ENCODE measurements at places on chromosomes 4 and X. TPM values are rescaled to one million over a fixed set of nuclear protein-coding genes. Genes with fewer than 3 reads are reported as not detected.

Gene RTL9
- 0.08 TPM for total RNA-seq

Gene GAGE12H
- total RNA-seq: not detected

Gene ANOS1
- not detected for total RNA-seq

Gene EDA
- 0.41 TPM for total RNA-seq

Gene PLS3
- 214 TPM for total RNA-seq

Gene CENPVL2
- total RNA-seq: not detected

Gene SLC25A4
- 13.0 TPM for total RNA-seq

Gene TREX2
- total RNA-seq: 1.7 TPM

Gene CDS1
- 0.48 TPM for total RNA-seq

Gene LRAT
- total RNA-seq: not detected

Gene RBM10
- total RNA-seq: 37.5 TPM

Gene TLR6
- 1.8 TPM for total RNA-seq

Gene HAUS3
- total RNA-seq: 6.6 TPM

Gene COX7B2
- total RNA-seq: not detected

All from A549 treated with GW870086 at 1 μM for 4 hours (cell line).